ENCODE measurements at places on chromosomes 12 and 14.

- DNase-seq = no peak
Measured at GRCh38 chr12:54959291-54960018, 25.1 kb downstream of the TESPA1 start.

GRCh38 chr12:53954694-53955035, at the start of gene HOXC12:
HOXC12 (plus strand) TSS chr12:53954903; CDS start chr12:53954930, 27 bp downstream.
- DNase-seq = no peak

DNA sequence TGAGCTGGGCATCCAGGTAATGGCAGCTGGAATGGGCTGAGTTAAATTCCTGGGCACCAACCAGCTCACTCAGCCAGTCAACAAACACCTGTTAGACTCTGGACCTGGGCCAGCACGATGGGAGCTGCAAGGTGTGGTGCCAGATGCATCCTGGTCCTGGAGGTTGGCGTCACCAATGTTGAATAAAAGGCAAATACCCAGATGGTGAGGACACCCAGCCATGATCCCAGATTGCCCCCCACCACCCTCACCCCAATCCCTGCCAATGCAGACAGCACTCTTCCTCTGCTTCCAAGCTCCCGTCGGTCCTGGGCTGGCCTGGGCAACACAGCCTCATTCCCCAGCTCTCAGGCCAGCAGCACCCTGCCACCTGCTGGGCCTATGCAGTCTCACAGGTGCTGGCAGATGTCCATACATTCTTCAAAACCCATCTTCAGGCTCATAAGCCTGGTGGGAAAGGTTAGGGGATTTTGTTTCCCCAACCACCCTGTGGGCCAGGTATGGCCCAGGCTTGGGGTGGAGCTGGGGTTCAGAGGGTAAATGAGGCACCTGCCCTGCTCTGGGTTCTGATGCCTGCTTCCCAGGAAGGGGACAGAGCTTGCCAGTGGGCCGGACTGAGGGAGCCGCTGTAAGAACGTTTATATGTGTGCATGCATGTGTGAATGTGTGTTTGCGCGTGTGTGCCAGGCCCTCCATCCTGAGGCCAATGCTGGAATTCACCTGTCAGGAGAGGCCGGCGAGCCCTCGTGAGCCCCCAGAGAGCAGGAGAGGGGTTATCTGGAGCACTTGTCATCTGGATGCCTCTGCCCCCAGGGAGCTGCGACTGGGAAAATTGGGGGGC, 58.0 kb downstream of the LGMN start:
- DNase-seq = no peak

GRCh38 chr14:89992273-89992672, 36.5 kb downstream of the TDP1 start:
- no peak for DNase-seq

- DNase-seq = no peak
Measured at GRCh38 chr12:39205969-39206368, 237.0 kb downstream of the KIF21A start.

GRCh38 chr12:104605685-104606084, 148.9 kb downstream of the CHST11 start:
- no peak for DNase-seq

DNA sequence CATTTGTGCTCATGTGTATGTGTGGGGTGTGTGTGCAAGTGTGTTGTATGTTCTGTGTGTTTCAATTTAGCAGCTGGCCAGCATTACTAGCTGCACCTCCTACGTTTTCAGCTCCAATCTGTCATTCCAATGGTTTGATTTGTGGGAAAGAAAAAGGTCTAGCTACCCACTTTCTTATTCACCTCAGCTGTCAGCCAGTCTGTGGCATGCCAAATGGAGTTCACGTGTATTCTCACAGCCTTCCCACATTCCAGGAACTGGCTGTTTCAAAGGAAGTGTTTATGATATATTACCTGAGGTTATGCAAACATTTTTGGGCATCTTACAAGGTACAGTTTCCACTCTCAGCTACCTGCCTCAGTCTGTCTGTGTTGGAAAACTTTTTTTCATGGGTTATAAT, 220.2 kb upstream of the CPNE8 start:
- DNase-seq = no peak
